ENCODE measurements at places on chromosomes 2 and 18. TPM values are rescaled to one million over a fixed set of nuclear protein-coding genes. Genes with fewer than 3 reads are reported as not detected.

GRCh38 chr18:13500227-13500865 is 226.0 kb downstream of the FAM210A start:
- no peak overlapping the region for H3K4me3 ChIP-seq
- H3K27me3 ChIP-seq, result no peaks in the 10 kb centered on the region
- H3K36me3 ChIP-seq, result no peaks in the 10 kb centered on the region
- peaks cover 6% of the 10 kb centered on the region for H3K4me1 ChIP-seq

The DUSP19 gene
- total RNA-seq, result 2.0 TPM

- H3K27ac ChIP-seq, result no peak overlapping the region
- no peaks in the 10 kb centered on the region for H3K36me3 ChIP-seq
- no peak for DNase-seq
- H3K4me3 ChIP-seq, result no peak overlapping the region
Observed at GRCh38 chr2:24102677-24103076, 18.0 kb upstream of the TP53I3 start.

The POMC gene
- total RNA-seq, result 1.8 TPM

Data from colonic mucosa (tissue), 4 donors.